NCI-H1417 treated with DMSO at 0.1 percent for 48 hours (cell line): ENCODE measurements at places on chromosomes 3 and 15.

DNA sequence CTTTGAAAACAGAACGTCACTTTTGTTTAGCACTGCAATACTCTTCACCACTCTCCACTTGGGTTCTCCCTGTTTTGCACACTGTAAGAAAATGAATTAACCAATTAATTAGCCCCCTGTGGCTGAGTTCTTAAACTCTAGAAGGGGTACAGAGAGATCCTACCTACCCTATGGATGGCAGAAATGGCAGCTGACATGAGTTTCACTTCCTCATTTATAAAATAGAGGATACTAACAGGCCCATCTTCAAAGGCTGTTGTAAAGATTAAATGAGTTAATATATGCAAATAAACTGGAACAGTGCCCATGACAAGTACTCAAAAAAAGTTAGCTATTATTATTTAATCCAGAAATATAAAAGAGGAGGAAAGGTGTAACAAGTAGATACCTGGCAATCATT lies 36.9 kb downstream of the SUCLG2 start:
- DNase-seq = no peak

GRCh38 chr15:53072077-53072476 lies 281.9 kb upstream of the ONECUT1 start:
- no peak for DNase-seq

DNA sequence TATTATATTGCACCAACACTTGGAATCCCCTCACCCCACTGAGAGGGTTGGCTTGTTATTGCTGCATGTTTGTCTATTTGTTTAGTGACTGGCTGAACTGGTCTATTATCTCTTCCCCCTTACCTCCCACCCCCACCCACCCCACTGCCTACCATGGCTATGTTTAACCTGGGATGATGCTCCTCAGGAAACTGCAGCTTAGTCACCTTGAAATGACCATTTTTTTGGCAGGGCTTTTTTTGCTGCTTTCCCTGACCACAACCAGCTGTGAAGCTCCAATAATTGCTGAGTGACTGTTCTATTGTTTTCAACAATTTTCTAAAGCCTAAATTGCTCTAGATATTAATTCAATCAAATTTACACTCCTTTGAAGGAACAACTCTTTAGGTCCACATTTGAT lies 137.9 kb upstream of the CADM2 start:
- no peak for DNase-seq

- DNase-seq = no peak
Observed at GRCh38 chr3:38623539-38623938, 25.9 kb downstream of the SCN5A start.

DNA sequence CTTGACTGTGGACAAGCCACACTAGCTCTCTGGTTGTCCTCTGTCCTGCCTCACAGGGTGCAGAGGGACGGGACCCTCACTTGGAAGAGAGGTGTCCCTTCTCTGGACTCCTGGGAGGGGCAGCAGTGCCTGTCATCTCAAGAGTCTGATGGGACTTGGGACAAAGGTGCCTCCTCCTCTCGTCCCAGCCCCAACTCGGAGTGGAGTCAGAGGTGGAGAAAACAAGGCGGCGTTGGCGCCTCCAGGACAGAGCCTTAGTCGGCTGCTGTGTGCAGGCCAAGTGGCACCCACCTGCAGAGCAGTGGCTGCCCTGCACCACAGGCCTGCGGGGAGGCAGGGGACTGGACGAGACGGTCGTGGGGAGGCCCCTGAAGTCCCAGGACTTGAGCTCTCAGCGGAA lies 9.4 kb upstream of the SEC13 start:
- no peak for DNase-seq

DNA sequence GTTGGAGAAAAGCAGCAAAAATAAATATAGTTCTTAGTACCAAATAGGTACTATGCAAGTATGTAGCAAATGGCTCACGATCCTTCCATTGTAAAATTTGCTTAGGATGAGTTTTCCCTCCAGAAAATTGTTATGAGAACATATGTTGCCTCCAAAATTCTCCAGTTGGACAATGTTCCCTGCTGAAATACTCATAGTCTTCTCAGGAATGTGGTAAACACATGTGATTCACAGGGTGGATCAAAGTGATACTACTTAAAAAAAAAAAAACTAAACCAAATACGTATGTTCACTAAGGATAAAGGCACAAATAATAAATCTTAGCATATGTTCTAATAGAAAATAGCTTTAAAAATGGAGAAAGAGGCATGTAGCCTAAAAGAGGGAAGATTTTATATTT lies 84.3 kb upstream of the ZNF385D start:
- no peak for DNase-seq

- no peak for DNase-seq
Observed at GRCh38 chr3:16059711-16060357, 114.6 kb upstream of the GALNT15 start.

GRCh38 chr15:95511671-95512070 lies 818.8 kb upstream of the NR2F2 start:
- DNase-seq = no peak

DNA sequence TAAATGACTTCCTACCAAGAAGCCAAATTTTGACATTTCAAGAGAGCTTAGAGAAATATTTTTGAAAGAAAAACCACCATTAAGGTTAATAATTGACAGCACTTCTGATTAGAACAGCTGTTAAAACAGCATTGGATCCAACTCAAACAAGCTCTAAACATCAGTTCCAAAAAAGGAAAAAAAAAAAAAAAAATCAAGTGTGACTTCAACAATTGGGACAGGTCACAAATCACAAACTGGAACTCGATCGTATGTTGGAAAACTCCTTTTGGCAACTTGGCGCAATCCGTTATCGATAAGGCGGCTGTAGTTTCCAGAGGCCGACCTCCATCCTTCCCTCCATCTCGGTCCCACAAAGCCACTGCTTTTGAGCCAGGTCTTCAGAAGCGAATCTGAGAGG lies 17.8 kb downstream of the TLE3 start:
- DNase-seq = no peak

GRCh38 chr15:90701880-90702630 lies 15.1 kb upstream of the BLM start:
- no peak for DNase-seq

DNA sequence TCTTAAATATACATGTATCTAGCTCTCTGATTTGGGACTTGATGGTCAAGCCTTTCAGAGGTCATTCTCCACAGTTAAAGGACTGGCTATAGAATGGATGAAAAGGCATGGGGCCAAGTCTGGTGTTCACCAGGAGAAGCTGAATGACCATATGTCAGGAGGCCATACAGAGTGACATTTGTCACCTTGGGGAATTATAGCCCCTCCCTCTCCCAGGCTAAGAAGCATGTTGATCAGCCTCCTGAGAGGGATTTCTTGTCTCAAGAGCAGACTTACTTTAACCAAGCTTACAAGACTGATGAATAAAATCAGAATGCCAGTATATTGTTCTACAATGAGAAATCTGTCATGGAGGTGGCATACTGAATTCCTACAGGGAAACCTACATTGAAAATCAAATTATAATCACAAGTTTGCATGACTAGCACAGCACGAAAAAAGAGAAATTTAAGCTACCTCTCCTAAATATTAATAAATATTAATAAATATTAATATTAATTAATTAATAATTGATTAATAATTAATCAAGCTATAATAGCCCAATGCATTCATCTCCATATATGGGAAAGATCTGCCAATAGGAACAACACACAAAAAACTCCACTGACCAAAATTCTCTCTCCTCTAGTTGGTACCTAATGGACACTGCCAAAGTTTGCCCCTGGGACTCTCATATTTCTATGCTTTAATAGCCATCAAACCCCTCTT lies 47.3 kb downstream of the ATP8B4 start:
- DNase-seq = no peak

- DNase-seq = no peak
Observed at GRCh38 chr3:32630266-32630665, 54.7 kb upstream of the CNOT10 start.

GRCh38 chr15:39756806-39757522 lies 25.7 kb downstream of the FSIP1 start:
- DNase-seq = no peak

DNA sequence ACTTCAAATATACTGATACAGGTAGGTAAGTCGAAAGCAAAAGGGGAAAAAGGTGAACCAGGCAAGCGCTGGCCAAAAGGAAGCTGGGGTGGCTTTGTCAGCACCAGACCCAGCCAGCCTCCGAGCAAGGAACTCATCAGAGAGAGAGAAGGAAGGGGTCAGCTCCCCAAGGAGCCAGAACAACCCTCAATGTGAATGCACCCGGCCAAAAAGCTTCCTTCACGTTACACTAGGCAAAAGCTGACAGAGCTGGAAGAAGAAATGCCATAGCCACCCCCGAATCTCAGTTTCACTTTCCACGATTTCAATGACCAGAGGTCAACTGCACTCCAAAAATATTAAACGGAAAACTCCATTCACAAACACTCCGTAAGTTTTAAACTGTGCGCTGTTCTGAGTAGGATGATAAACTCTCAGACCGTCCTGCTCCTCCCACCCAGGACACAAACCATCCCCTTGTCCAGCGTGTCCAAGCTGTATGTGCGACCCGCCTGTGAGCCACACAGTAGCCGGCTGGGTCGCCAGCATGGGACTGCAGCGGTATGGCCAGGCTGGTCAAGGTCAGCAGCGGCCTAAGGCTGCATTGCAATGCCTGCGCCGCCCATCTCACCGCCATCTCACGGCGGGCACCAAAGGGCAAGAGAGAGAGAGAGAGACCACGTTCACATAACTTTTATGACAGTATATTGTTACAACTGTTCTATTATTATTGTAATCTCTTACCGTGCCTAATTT lies 29.7 kb downstream of the CYFIP1 start:
- no peak for DNase-seq

DNA sequence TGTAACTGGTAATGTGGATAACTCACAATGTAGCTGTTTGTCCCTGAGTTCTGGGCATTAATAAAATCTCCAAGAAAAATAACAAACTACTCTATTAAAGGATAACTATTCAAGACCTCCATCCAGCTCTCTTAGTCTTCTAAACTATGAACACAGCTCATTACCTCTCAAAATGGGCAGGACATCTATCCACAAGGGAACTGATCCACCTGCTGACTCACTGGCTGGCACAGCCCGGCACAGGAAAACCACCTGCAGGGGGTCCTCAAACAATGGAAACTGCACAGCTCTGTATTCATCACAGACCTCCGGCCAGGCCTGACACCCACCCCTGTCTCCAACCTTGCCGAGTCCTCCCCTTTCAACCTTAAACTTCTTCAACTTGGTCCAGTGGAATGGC lies 255.4 kb downstream of the TJP1 start:
- DNase-seq = no peak

GRCh38 chr3:195372220-195372619 lies 70.6 kb downstream of the ACAP2 start:
- no peak for DNase-seq

DNA sequence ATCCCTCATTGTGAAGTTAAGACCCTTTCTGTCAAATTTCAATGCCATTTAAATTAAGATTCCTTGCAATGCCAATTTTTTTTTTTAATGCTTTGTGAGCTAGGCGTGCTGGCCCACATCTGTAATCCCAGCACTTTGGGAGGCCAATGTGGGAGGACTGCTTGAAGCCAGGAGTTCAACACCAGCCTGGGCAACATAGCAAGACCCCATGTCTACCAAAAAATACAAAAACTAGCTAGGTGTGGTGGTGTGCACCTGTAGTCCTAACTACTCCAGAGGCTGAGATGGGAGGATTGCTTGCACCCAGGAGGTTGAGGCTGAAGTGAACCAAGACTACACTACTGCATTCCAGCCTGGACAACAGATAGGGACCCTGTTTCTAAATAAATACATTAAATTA lies 5.6 kb upstream of the SH3BP5 start:
- DNase-seq = no peak

- DNase-seq = no peak
Observed at GRCh38 chr15:101084801-101085200, 165.6 kb downstream of the LRRK1 start.

DNA sequence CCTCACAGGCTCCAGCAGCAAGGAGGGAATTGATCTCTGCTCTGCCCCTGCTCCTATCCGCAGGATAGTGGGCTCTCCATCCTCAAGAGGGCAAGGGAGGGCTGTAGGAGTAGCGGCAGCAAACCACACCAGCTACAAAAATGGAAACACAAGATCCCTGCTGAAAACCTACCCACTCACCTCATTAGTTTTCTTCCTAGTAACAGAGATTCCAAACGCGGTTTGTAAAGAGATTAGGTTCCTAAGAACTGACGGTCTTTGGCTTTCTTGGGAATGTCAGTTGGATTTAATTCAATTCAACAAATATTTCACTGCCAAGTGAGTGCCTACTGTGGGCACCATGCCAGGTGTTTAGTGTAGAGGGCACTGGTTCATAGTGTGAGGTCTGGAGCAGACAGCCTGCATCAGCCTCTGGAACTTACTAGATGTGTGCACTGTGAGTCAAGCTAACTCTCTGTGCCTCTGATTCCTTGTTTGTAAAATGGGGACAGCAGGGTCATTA lies 84.7 kb downstream of the MRPL46 start:
- no peak for DNase-seq

- DNase-seq = no peak
Observed at GRCh38 chr3:41193794-41194539, 5.3 kb upstream of the CTNNB1 start.

GRCh38 chr3:133258358-133258757 lies 141.5 kb upstream of the BFSP2 start:
- no peak for DNase-seq

DNA sequence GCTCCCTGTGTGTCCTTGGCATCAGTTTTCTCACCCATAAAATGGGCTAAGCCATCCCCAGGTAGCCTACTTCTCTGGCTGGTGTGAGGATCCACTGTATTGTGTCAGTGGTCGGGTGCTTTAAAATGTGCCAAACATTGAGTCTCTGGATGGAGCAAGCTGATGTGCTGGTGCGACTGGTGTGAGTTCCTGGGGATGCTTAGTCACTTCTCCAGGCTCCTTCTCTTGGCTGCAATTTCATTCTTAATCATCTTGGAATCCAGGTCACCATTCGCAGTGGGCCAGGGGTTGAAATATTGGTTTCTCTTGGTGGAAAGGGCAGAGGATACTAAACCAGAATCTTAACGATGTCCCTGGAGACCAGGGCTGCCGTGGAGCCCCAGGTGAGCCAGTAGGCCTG lies 29.3 kb downstream of the SCN5A start:
- DNase-seq = no peak

DNA sequence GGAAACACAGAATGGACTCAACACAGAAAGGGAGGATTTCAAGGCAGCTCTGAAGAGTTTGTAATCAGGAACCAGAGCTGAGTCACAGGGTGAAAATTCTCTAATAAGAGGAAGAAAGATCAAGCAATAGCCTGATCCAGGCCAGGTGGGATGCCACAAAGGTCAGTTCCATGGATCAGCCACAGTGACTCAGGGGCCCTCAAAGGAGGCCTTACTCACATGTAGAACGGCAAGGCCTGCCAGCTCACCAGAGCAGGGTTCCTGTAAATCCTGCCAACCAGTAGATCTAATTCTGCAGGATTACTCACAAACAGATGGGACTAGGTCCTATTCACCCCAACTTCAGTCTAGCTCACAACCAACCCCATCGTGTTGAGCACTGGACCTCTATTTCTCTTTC lies 78.3 kb upstream of the PPP2R3A start:
- DNase-seq = no peak

GRCh38 chr15:93983526-93983925 lies 247.8 kb upstream of the MCTP2 start:
- no peak for DNase-seq

- DNase-seq = no peak
Observed at GRCh38 chr15:89058876-89059405, 29.3 kb upstream of the ABHD2 start.
